ENCODE measurements at places on chromosomes 4 and X.

DNA sequence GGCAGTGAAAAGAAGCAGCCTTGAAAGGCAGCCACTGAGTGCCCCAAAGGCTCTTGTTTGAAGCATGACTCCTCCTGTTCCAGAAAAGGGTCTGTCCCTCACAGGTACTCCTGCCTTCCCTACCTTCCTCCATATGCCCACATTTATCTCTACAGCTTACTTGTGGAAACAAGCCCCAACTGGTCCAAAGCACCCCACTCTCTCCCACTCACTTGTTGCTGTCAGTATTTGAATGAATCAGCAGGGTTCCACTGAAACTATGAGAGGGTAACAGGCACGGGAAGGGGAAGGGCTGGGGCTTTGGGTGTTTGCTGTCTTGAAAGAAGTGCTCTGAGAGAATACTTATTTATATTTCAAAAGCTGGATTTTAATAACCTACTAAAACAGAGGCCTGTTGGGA lies 34.9 kb downstream of the GPR143 start:
- no peak for DNase-seq

DNA sequence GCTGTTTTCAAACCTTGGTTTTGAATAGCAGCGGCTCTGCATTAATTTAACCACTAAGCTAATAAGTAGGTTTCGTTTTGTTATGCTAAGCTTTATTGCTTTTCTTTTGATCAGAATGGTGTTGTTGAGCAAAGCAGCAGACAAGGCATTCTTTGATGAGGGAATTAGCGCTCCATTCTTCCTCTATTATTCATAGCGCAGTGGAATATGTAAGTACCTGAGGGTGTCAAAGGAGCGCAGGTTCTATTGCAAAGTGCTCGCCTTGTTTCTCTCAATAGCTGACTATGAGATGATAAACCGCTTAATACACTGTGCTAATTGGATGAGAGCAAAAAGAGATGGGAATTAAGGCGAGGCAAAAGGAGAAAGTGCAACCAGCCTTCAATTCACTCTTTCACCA lies 16.3 kb downstream of the ARX start:
- DNase-seq, result no peak

- DNase-seq, result no peak
Measured at GRCh38 chr4:116881077-116881476, 204.3 kb downstream of the TRAM1L1 start.

DNA sequence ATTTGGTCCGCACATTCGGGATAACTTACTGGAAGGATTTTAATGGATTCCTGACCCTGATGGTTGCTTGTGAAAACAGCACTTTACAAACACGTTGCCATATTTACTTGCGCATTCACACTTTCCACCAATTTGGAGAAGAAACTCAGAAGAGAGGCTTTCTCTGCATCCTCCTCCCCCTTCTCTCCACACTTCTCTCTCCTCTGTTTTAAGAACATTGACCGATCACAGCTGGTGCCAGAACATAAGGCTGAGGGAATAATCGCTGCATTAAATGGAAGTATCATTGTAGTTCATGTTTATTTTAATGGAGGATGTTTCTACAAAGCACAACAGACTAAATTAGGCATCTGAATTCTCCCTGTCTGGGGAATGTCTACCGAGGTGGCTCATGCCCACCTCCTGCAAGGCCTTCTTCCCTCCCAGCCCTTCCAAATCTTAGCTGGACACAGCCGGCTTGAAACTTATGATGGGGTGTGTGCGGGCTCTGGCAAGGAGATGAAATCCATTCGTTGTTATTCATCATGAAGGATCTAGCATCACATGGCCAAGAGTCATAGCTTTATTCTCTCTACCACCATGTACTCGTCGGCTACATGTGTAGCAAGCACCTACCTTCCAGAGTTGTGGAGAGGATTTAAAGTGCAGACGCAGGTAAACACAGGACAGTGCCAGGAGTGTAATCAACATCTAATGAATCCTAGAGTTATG lies 204.1 kb downstream of the LDB2 start:
- DNase-seq, result no peak

- no peak for DNase-seq
Measured at GRCh38 chrX:113274791-113275190, 434.2 kb upstream of the AMOT start.

DNA sequence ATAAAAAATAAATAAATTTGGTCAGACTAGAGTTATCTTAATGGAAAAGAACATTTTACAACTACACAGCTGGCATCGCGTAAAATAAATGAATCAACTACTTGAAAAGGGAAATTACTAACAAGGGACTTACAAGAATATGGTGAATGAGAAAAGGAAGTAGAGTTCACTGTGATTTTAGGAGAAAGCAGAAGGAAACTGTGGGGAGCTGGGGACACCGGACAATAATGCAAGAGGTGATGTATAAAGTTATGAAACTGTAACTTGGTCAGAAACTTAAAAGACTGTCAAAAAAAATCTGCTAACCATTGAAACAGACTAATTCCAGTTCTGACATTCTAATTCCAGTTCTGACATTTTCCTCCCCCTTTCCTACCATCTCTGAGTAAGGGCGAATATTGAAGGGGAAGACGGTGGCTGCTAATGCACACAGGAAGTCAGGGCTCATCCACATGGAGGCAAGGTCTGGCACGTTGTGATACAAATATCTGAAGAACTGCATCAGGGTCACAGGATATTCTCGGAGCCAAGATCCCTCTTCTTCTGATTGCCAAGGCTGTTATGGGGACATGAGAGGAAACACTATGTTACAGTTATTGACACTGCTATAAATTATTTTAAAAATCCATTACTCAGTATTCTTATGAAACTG lies 170.5 kb downstream of the CDS1 start:
- no peak for DNase-seq

Data from T-helper 17 cell (primary cell).